Activated CD4-positive, alpha-beta T cell treated with anti-CD3 and anti-CD28 coated beads, Interleukin-2, amount 10 ng/mL, durations not matched to agents 7 days and 5 days (primary cell): ENCODE measurements at places on chromosomes 3 and 15. TPM values are rescaled to one million over a fixed set of nuclear protein-coding genes. Genes with fewer than 3 reads are reported as not detected.
A peak's percentile ranks its signal among the peaks of the same experiment; 100 is the strongest.

- DNase-seq: no peak
These were observed 38.4 kb upstream of the CGNL1 start for GRCh38 chr15:57337868-57338411.

DNA sequence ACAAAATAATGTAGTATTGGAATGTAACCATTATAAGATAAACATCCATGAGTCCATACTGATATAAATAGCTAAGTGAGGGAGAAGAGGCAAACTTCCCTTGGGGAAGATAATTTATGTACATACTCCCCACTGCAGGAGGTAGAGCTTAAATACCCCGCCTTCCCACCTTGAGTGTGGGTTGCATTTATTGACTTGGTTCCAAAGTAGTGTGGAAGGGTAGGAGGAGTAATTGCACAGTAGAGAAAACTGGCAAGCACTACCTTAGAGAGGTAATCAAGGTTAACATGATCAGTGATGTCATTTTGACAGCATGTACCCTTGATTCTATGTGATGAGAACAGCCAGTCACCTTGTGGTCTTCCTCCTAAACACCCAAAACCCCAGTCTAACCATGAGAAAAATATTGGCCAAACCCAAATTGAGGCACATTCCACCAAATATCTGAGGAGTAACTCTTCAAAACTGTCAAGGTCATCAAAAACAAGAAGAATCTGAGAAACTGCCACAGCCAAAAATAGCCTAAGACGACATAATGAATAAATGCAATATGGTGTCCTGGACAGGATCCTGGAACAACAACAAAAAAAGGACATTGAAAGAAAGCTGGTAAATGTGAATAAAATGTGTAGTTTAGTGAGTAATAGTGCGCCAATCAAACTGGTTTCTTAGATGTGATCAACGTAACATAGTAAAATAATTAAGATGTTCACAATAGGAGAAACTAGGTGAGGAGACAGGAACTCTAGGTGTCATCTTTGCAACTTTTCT, 774 bp upstream of the CNOT10 start:
- no peak for DNase-seq

DNA sequence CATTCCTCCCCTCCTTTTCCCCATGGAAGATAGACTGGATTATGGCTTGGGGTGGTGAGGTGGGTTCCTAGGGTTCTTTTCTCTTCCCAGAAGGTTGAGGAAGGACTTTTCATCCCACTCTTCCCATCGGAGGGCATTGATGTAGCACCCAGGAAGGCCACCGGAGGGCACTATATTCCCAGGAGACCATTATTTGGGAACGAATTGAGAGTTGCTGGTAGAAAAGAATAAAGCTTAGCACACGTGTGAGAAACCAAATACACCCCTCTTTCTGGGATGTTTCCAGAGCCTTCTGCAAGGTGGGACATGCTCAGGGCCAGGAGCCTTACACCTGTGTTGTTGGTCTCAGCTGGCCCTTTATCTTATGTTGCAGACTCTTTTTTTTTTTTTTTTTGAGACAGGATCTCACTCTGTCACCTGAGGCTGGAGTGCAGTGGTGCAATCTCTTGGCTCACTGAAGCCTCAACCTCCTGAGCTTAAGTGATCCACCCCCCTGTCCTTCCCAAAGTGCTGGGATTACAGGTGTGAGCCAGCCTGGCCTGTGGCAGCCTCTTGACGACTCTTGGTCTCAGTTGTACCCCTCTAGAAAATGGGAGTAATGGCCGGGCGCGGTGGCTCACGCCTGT, 6.3 kb upstream of the CDC25A start:
- DNase-seq: peak; percentile 30

The KPNA1 gene
- 53.3 TPM for total RNA-seq

The MYH15 gene
- 0.21 TPM for total RNA-seq

The P2RY12 gene
- total RNA-seq: not detected

The IMPG2 gene
- 0.50 TPM for total RNA-seq

The GHSR gene
- total RNA-seq: not detected
